Psoas muscle (tissue), 8 donors: ENCODE measurements at places on chromosomes 6 and 20.
A peak's percentile ranks its signal among the peaks of the same experiment; 100 is the strongest.

DNA sequence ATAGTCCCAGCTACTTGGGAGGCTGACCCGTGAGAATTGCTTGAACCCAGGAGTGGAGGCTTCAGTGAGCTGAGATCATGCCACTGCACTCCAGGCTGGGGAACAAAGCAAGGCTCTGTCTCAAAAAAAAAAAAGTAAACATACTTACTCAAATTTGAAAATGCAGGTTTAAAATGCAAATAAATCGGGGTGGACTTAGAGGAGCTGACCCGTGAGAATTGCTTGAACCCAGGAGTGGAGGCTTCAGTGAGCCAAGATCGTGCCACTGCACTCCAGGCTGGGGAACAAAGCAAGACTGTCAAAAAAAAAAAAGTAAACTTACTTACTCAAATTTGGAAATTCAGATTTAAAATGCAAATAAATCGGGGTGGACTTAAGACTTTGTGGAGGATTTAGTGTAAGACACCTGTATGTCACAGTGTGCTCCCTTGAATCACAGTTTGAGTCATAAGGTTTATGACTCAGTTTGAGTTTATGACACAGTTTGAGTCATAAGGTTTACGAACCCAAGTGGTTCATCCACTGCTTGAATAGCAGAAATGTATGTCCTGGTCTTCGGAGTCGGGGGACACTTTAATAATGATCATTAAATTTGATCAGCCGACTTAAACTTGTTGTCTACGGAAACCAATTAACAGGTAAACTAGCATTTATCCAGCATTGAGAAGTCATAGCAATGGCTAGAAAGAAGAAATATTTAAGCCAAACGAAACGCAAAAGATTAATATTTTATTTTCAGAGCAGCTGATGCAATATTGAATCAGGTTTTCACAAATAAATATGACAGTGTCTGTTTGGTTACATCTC is 6.8 kb upstream of the MRPS10 start:
- no peaks in the 10 kb centered on the region for H3K4me1 ChIP-seq
- H3K27ac ChIP-seq, result no peak overlapping the region
- DNase-seq, result no peak
- H3K4me3 ChIP-seq, result no peak overlapping the region

GRCh38 chr6:44183783-44184182 is 25.2 kb downstream of the CAPN11 start:
- no peaks in the 10 kb centered on the region for H3K27me3 ChIP-seq
- H3K27ac ChIP-seq, result no peak overlapping the region
- no peaks in the 10 kb centered on the region for H3K36me3 ChIP-seq
- no peaks in the 10 kb centered on the region for H3K4me1 ChIP-seq
- DNase-seq, result no peak
- H3K4me3 ChIP-seq, result no peak overlapping the region

- H3K4me3 ChIP-seq, result no peak overlapping the region
- no peaks in the 10 kb centered on the region for H3K4me1 ChIP-seq
- DNase-seq, result no peak
- H3K27ac ChIP-seq, result no peak overlapping the region
These were observed 253.8 kb upstream of the CDYL start for GRCh38 chr6:4522453-4522852.

GRCh38 chr6:43695967-43696291 is 8.3 kb upstream of the MRPS18A start:
- no peaks in the 10 kb centered on the region for H3K36me3 ChIP-seq
- no peak overlapping the region for H3K4me3 ChIP-seq
- peak overlapping the region; percentile 66 for H3K27ac ChIP-seq
- no peaks in the 10 kb centered on the region for H3K27me3 ChIP-seq
- DNase-seq, result no peak

GRCh38 chr6:27213544-27214125 is 33.9 kb upstream of the PRSS16 start:
- H3K27me3 ChIP-seq, result no peaks in the 10 kb centered on the region
- no peaks in the 10 kb centered on the region for H3K36me3 ChIP-seq
- no peak overlapping the region for H3K4me3 ChIP-seq
- H3K4me1 ChIP-seq, result no peaks in the 10 kb centered on the region
- no peak for DNase-seq

GRCh38 chr6:23630726-23631635 is 495.0 kb upstream of the NRSN1 start:
- no peaks in the 10 kb centered on the region for H3K36me3 ChIP-seq
- no peaks in the 10 kb centered on the region for H3K4me1 ChIP-seq
- H3K4me3 ChIP-seq, result no peak overlapping the region
- DNase-seq, result no peak
- no peak overlapping the region for H3K27ac ChIP-seq
